ENCODE measurements at places on chromosomes 16 and 17.

DNA sequence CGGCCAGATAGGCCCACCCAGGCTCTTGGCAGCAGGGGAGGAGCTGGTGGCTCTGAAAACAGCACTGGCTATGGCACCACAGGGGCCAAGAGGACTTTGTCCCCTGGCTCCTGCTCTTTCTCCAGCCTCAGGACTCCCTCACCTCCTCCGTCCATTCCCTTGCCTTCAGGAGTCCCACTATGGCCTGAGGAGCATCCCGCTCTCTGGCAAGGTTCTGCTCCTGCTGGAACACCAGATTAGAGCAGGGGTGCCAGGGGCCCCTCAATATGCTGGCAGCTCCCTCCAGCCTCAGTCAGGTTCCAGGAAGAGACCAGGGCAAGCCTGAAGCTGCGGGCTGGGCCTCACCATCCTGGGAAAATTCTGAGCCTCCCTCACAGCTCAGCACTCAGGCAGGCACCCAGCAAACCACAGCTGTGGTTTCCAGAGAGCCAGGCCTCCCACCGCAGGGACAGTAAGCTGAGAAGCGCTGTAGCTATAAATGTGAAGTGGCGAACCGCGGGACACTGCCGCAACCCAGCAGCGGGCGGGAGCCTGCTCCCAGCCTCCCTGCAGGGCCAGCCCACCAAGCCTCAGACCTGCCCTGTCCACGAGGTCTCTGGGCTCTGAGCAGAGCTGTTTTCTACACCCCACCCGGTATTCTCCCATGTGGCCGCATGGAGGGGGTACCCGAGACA is 25.7 kb downstream of the C17orf100 start:
- peak; percentile 6 for DNase-seq

DNA sequence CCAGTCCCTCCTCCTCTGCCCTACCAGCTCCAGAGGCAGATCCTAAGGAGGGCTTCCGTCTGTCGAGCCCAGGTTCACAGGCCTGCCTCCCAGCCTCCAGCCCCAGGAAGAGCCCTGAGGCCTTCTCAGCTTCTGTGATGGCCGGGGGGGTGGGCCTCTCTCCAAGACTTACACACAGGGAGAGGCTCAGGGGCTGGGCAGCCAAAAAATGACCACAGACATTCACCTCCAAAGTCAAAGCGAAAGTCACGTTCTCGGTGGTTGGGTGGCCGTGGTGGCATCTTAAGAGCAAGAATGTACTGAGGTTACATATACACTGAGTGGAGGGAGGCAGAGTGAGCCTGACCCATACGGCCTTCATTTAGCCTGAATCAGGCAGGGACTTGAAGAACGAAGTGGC is 119.1 kb downstream of the CCDC182 start:
- DNase-seq: no peak

GRCh38 chr16:71364133-71364681 is 5.7 kb downstream of the CALB2 start:
- no peak for DNase-seq

GRCh38 chr16:24848065-24848464 is 2.3 kb downstream of the SLC5A11 start:
- no peak for DNase-seq

DNA sequence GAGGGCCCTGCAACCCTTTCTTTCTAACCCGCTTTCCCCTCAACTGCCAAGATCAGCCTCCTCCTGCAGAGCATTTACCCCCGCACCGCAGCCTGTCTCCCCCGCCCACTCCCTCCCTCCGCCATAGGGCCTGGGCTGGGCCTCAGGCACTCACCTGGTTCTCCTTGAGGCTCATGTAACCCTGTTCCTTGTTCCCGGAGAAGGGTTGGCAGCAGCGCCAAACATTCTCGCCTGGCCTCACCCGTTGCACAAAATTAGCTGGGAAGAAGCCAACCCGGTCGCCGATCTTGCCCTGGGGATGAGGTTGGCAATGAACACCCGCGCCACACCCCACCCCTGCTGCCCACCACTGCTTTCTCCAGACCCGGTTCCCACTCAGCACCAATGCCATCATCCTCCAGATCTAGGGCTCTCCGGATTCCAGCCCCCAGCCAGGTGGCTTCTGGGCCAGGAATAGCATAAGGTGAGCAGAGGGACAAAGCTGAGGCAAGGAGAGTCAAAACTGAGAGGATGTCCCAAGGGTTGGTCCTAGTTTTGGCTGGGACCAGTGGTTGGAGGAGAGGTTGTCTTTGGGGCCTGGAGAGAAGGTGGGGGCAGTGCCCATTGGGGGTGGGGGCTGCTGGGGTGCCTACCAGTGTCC is 12.8 kb downstream of the STAC2 start:
- DNase-seq: peak; percentile 69

DNA sequence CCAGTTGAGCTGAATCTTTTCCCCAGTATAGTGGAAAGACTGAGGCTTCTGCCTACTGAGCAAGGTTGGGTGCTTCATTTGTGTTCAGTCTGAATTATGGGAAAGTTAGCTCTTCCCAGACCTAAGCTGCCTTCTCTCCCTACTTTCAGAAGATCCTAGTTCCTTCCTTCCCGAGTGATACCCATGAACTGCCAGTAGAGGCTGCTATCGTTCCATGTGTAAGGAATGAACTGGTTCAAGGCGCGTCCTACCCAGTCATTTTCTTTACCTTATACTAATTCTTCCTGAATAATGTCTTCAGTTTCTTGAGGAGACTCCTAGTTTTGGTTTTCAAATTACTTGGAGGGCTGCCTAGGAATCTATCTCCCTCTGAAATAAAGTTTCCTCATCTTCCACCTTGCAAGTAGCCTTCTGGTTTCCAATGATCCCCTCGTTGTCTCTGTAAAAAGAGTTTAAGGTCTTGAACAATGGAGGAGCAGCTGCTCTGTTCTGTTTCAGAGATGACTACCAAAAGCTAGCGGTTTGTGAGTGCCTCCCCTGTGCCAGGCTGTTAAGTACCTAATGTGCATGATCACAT is 934 bp upstream of the AOC2 start:
- DNase-seq: no peak

DNA sequence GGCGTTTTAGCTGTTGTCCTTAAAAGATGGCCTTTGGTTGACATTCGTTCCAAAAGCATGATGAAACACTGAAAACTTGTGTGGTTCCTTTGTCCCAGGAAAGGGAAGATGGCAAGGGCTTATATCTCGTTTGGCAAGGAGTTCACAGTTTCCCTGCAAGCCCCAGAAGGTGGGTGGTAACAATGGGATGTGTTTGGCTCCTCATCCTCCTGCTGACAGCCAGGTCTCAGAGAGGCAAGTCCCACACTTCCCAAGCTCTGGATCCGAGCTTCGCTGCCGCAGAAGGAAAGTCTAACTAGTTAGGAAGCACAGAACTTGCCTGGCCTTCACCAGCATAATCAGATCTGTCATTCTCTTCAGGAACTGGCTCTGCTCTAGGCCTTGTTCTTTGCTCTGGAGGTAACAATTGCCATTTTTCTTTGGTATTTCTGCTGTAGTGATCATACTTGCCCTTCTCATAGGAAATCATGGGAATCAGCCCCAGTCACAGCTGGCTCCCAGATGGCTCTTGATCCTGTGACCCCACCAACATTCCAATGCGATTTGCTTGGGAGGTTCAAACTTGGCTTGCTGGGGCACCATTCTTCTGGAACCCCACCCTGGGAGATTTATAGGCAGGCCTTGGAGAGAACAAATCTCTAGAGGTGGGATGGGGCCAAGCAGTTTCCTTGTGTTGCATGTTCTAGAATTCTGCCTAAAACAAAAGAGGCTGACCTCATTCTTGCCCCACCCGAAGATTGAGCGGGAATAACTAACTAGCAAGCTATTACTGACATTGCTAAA is 17.9 kb downstream of the KPNA2 start:
- DNase-seq: no peak

- DNase-seq: no peak
Measured at GRCh38 chr16:25575363-25575762, 116.4 kb upstream of the HS3ST4 start.

DNA sequence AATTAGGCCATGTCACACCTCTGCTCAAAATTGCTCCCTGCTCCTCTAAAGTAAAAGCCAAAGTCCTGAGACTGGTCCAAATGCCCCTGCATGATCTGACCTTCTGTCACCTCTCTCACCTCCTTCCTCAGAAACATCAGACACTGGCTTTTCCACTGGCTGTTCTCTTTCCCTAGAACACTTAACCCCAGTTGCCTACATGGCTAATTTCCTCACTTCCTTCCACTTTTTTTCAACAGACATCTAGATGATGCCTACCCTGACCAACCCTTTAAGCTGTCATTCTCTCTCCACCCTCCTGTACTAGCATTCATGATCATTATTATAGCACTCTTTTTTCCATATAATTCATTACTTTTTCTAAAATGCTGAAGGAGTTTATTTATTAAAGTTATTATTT is 31.0 kb downstream of the CCT6B start:
- DNase-seq: no peak

DNA sequence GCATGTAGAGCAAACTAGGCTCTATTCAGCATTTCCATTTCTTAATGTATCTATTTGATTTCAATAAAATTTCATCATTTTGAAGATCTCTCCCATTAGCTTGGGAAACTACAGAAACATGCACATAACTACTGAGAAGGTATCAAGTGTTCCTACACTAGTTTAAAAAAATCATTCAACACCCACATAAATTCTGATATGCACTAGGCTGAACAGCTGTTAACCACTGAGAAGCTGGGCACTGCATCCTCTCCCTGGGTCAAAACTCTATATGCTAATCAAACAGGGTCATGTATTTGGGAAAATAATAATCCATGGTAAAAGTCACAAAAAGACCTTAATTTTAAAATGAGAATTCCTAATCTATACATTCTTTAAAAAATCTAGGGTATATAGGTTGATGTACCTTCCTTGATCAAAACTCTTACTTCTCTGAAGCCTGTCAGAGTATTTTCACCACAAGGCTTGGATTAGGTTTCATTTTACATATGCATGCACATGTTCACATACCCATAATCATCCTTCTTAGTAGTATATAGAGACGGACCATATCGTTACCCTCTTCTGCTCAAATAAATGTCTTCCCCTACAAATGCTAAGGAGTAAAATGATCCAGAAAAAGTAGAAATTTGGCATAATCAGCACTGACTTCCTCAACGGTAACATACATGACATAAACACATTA is 57.2 kb downstream of the KANSL1 start:
- no peak for DNase-seq

Measured in DMS79 (cell line).